Activated CD8-positive, alpha-beta memory T cell treated with anti-CD3 and anti-CD28 coated beads, Interleukin-2, amount 10 ng/mL, durations not matched to agents 7 days and 5 days (primary cell): ENCODE measurements at places on chromosomes 3 and 15.
A peak's percentile ranks its signal among the peaks of the same experiment; 100 is the strongest.

DNA sequence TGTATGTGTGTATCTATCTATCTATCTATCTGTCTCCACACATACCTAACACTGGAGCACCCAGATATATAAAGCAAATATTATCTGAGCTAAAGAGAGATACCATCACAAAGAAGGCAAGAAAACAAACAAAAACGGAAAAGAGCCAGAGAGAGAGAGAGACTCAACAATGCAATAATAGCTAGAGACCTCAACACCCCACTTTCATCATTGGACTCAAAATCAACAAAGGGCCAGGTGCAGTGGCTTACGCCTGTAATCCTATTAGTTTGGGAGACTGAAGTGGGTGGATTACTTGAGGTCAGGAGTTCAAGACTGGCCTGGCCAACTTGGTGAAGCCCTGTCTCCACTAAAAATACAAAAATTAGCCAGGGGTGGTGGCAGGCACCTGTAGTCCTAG lies 23.4 kb downstream of the NCBP2 start:
- no peak for DNase-seq

- DNase-seq = no peak
Measured at GRCh38 chr3:50146316-50146901, 8.7 kb upstream of the SEMA3F start.

DNA sequence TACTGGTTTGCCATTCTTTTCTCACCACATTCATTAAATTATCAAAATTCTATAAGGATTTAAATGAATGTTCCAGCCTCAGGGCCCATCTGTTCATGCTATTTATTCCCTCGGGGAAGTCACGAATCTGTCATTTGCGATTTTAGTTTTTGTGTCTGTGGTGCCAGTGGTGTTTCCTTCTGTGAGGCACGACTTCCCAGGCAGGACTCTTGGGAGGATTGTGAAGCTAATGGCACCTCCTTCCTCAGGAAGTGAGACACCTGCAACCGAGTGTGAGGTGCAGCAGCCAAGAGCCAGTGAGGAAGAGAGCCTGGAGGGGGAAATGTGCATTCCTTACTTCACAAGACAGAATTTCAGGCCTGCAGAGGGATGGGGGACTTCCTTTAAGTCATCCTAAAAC lies 24.1 kb downstream of the SV2B start:
- DNase-seq = no peak

- DNase-seq = no peak
Measured at GRCh38 chr3:105032541-105032940, 334.2 kb upstream of the ALCAM start.

- no peak for DNase-seq
Measured at GRCh38 chr3:82294609-82295008, 533.2 kb upstream of the GBE1 start.

DNA sequence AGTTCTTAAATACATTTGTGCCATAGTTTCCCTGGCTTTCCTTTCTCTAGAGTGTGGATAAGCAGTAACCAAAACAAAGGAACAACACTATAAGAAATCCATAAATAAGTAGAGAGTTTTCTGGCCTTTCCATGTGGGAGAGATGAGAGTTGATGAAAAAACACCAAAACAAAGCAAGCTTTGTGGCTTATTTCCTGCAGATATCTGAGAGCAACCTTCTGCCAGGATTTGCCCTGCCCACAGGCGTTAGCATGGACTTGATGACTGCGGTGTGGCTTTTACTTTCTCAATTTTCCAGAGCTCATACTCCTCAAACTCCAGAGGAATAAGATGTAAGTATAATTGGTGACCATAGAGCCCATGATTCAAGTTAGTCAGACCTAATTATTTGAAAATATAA lies 194.9 kb downstream of the RAP2B start:
- DNase-seq = no peak

DNA sequence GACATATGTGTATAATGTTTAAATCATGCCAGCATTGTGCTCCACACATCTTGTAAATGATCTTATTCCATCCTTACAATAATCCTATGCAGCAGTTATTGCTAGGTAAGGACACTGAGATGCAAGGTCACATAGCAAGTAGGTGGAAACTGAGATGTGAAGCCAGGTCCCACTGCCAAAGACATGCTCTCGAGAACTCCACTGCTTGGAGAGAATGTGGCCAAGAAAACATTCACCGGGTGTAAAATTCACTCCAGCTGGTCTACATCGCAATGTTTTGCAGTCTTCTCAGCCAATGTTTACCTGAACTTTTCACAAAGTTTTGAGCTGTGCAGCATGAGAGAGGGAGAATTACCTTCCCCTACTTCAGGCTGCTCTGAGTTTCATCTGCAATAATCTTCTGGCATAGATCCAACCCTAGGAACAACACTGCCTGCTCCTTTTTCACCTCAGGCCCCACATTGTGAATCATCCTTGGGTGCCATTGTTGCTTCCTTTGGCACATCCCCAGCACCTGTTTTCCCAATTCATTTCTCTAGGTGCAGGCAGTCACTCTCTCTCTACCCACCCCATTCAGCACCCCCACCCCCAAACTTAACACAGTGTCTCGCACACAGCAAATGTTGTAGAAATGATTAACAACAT lies 53.5 kb upstream of the PRTG start:
- DNase-seq = no peak

GRCh38 chr3:2774481-2775249 lies 335.5 kb downstream of the IL5RA start:
- no peak for DNase-seq

DNA sequence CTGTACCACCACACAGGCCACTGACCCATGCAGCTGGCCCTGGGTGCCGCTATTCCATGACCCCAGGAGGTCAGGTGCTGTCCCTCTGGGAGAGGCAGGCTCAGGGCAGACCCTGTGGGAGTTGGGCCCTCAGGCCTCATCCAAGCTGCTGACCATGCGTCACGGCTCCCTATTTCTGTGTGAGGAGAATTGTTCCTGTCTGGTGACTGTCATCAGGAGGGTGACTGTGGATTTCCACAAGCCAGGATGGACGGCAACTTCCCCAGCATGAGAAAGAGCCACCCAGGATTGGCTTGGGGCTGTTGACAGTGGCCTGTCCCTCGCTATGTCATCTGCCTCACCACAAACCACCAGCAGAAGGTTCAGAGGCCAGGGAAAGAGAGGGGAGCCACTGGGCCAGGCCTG lies 41.4 kb downstream of the ZDHHC19 start:
- DNase-seq = no peak

DNA sequence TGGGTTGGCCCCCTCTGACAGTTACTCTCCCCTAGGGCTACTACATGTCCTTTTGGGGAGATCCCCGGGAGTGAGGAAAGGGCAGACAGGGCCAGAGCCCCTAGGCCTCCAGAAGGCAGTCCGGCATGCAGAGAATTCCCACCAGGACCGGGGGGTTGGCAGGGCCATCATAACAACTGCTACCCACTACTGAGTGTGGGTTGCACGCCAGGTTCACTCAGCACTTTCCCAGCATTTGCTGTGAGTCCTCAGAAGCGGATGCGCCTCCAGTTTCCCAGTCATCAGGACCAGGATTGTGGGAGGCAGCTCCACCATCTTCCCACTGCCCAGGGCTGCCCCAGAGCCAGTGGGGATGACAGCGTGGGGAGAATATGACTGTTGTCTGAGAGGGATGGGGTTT lies 51.2 kb upstream of the HERC1 start:
- DNase-seq = no peak

GRCh38 chr15:50059883-50060282 lies 59.1 kb downstream of the ATP8B4 start:
- no peak for DNase-seq

GRCh38 chr15:84400017-84400740 lies 164.6 kb downstream of the GOLGA6L4 start:
- DNase-seq = peak; percentile 27

GRCh38 chr3:50419595-50420370 lies 60.5 kb upstream of the TMEM115 start:
- DNase-seq = no peak

DNA sequence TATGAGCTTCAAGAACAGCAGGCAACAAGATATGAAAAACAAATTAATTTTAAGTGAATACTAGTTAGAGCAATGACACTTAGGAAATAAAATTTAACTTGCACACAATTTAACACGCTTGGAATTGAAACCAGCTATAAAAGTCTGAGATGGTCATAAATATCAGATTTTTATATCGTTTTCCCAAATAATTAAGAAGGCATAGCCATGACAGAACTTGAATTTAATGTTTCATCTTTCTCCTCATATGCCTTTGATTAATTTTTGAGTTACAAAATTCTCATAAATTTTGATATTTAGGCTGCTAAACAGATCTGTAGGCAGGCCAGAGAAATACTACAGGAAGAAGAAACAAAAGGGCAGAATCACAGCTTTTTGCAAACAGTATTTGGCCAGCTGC lies 38.5 kb downstream of the CD200R1L start:
- no peak for DNase-seq

- no peak for DNase-seq
Measured at GRCh38 chr3:114872050-114872449, 275.0 kb downstream of the ZBTB20 start.

DNA sequence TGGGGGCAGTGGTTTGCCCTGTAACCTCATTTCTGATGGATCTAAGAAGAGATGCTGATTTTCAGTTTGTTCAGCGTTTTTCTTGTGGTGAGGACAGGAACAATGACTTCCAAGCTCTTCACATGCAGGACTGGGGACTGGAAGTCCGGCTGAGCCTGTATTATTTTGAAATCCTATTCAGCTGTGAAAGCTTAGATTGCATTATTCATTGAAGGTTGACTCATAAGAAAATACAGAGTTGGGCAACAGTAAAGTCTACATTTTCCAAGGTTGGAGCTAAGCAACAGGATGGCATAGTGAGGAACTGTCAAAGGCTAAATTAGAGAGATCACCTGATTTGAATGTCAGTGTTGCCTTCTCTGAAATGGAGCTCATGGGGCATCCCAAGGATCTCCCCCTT lies 230.9 kb upstream of the FEZF2 start:
- DNase-seq = no peak

- DNase-seq = no peak
Measured at GRCh38 chr15:63040509-63040908, 2.0 kb upstream of the TPM1 start.

DNA sequence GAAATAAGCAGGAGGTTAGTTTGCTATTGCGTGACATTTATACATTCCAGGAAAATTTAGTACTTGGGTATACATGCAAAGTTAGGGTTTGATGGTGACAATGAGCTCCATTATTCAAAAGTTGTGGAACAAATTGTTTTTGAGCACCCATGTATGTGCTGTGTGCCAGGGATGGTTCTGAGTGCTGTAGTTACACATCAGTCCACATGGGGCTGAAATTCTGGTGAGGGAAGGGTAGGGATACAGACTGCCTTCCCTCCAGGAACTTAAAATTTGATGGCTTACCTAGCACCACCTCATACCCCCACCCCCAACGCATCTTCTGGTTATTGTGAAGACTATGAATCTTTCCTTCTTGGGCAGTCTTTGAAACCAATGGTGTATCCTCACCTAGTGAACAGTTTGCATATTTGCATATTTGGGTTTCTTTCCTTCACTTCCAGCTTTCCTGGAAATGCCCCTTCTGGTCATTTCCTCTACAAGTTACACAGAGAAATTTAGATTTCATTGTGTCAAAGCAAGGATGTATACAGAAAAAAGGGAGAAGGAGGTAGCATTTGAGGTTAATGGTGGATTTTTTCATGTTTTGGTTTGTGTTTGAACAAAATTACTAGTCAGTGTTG lies 222.0 kb upstream of the IL12A start:
- no peak for DNase-seq

GRCh38 chr15:76299786-76300185 lies 11.5 kb downstream of the ETFA start:
- DNase-seq = no peak

- no peak for DNase-seq
Measured at GRCh38 chr3:163821841-163822240, 1256.5 kb downstream of the SI start.
